CD4-positive, alpha-beta T cell treated with Interleukin-4 for 4 hours (primary cell): ENCODE measurements at places on chromosomes 12 and 14.

DNA sequence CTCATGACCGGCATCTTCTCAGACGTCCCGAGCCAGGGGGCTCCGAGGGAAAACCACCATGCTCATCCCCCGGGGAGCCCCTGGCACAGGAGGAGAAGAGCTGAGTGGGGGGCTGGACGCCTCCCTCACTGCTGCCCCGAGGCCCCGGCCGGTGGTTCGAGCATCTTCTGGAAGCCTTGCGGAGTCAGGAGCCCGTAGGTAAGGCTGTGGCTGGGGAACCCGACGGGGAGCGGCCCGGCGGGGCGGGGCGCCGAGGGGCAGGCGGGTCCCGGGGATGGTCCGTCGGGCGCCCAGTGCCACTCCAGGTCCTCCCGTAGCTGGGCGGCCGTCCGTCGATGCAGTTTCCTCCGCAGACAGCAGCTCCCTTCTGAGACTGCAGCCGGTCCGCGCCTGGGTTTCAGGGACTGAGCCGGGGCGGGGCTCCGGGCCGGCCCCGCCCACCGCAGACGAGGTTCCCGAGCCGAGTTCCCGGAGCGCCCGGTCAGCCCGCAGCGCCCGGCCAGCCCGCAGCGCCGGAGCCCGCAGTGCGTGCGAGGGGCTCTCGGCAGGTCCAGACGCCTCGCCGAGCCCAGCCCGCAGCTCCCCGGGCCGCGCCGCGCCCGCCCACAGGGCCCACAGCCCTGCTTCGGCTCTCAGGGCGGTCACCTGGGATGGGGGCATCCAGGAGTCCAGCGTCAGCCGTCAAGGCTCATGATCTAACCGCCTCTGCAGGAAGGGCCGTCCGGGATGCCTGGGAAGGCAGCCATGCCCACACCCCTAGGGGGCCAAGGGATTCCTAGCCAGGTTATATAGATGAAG lies at the start of gene PGF:
TSS of gene PGF (minus strand) at position 369 of the 798 bp plus-strand sequence. CDS start at position 14, 355 bp downstream.
- peak; percentile 7 for DNase-seq

DNA sequence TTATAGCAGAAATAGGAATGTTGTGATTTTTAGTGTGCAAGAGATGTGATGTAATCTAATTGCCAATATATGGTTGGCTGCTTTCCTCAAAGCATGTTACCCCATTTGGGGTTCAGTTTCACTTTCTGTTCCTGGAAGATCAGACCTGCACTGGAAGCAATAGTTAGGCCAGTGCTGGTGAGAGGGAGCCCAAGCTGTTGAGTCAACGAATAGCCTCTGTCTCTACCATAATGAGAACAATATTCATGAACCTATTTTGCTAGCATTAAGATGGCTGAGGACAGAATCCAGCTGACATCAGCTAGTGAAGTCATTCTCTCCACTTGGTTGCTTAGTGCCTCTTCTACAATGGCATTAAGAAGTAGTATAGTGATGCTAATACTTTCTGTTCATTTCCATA lies 379.9 kb upstream of the DCN start:
- peak; percentile 38 for DNase-seq

- no peak for DNase-seq
These were observed 16.2 kb downstream of the SLC2A14 start for GRCh38 chr12:7856516-7856915.

- DNase-seq: no peak
These were observed 52.3 kb downstream of the IRAK3 start for GRCh38 chr12:66241061-66242043.

- DNase-seq: no peak
These were observed 22.9 kb downstream of the EGLN3 start for GRCh38 chr14:33927944-33928343.

GRCh38 chr12:57193706-57194245 lies 22.8 kb upstream of the NXPH4 start:
- DNase-seq: no peak

GRCh38 chr12:13128291-13128965 lies 25.0 kb upstream of the GSG1 start:
- no peak for DNase-seq

DNA sequence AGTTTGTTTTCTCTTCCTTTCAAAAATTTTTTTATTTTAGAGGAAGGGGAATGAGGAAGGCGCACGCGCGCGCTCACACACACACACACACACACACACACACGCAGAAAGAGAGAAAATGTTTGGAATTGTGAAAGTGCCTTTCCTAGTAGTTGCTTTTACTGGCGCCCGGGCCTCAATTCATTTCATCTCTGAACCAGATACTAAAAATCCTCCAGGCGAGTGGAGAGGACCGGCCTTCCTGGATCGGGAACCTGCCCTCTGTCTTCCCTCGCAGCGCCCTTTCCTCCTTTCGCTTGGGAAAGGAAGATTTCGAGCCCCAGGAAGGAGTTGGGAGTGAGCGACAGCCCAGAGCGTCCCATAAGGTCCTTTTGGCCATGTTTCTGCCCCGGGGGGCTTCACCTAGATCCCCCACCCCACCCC lies 7.8 kb upstream of the TBX3 start:
- no peak for DNase-seq

GRCh38 chr14:74217672-74218448 lies 21.4 kb upstream of the VSX2 start:
- peak; percentile 44 for DNase-seq

- DNase-seq: no peak
These were observed 2.6 kb downstream of the DNAJC22 start for GRCh38 chr12:49349266-49349665.

GRCh38 chr12:39779768-39780340 lies 160.3 kb upstream of the ABCD2 start:
- no peak for DNase-seq

GRCh38 chr12:114168061-114168460 lies 201.9 kb upstream of the RBM19 start:
- DNase-seq: no peak

GRCh38 chr12:47955059-47955458 lies 8.3 kb upstream of the TMEM106C start:
- DNase-seq: no peak

DNA sequence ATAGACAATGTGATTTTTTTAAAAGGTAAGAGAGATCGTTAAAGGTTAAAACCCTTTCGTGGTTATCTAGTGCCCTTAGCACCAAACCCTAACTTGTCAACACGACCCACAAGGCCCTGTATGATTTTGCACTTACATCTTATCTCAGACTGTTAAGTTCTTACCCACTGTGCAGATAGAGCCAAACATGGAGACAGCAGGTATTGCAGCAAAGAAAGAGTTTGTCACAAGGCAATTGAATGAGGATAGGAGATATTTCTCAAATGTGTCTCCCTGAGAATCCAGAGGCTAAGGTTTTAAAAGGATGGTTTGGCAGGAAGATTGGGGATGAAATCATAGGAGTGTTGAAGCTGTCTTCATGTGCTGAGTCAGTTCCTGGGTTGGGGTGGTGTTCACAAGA lies 313.4 kb downstream of the AEBP2 start:
- no peak for DNase-seq

DNA sequence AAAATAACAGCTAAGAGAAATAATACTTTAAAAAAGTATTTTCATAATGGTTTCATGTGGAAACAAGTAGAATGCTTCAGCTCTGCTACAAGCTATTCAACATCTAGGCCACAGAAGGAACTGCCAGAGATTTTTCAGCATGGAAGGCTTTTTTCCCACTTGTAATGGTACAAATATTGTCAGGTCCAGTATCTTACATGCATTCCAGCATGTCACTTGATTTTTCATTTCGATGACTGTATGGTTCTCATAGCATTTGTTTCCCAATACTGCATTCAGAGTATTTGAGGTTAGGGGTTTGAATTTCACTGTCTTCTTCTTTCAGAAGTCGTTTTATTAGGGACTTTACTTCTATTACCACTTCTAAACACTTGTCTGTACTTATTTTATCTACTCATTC lies 1701.5 kb upstream of the FLRT2 start:
- DNase-seq: no peak

GRCh38 chr12:120972870-120973543 lies 5.3 kb upstream of the HNF1A start:
- no peak for DNase-seq

DNA sequence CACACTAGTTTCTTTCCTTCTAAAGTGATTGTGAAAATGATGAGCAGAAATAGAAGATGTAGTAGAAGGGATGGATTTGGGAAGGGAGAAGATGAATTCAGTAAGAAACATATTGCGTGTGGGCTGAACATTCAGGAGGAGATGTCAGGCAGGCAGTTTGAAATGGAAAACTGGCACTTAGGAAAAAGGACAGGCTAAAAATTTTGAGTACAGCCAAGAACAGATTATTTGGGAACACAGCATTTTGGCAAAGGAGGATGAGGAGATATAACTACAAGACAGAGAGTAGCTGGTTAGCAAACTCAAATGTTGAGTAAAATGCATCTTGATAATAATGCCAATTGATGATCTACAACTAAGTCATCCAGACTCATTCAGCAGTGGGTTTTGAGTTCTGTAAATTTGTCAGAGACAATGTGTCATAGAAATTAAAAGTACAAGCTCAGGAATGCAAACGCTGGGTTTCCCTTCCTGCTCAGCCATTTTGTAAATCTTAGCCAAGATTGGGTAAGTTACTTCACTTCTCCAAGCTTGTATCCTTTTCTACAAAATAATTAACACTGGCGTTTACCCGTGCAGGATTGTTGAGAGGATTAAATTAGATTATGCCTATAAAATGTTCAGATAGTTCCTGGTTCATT lies 255.0 kb downstream of the NAV3 start:
- no peak for DNase-seq

GRCh38 chr12:6122201-6122600 lies 2.3 kb downstream of the VWF start:
- DNase-seq: no peak

DNA sequence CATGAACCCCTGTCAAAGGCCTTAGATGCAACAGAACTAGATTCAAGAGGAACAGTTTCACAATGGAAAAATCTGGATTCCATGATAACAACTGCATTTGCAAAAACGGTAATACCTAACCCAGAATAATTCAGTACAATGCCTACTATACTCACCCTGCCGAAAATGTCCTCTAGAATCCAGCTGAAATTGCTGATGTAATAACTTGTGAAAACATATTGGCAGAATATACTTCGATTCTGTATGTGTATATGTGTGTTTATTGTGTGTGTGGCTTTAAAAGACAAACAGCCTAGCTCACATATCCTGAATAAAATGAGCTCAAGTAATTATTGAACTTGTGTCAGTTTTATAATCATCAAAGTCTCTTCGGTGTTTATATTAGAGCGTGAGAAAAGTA lies 46.0 kb downstream of the PHLDA1 start:
- DNase-seq: no peak

GRCh38 chr12:46389031-46389616 lies 16.6 kb upstream of the SLC38A2 start:
- no peak for DNase-seq

- DNase-seq: no peak
These were observed 4.6 kb upstream of the ALX1 start for GRCh38 chr12:85275374-85275773.

GRCh38 chr12:91852634-91853033 lies 293.0 kb downstream of the BTG1 start:
- no peak for DNase-seq
